ENCODE measurements at places on chromosomes 1 and 21.
A peak's percentile ranks its signal among the peaks of the same experiment; 100 is the strongest.

DNA sequence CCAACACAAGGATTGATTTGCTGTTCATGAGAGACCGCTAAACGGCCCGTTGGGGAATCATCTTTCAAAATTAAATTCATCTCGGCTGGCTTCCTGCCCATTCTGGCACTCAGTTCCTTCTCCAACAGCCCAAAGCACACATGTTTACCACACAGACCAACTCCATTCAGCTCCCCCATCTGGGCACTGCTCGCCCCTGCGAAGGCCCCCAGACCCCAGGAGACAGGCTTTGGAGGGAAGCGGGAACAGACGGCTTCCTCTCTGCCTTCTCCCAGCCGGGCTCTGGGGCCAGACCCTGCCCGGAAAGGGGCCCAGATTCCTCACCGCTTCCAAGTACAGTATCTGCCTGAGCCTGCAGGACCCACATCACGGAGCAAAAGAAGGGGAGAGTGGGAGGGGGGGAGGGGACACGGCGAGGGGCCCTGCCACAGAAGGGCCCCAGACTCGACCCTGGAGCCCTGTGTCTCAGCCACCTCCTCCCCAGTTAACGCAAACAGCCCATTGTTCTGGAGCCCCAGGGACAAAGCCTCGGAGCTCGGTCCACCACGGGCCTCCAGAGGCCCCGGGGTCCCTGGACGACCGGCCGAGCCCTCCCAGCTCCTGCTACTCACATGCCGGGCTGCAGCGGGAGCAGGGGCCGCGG is 660 bp downstream of the MEGF6 start:
- no peak for DNase-seq

GRCh38 chr21:43816611-43817071 is 27.3 kb downstream of the RRP1 start:
- no peak for DNase-seq

DNA sequence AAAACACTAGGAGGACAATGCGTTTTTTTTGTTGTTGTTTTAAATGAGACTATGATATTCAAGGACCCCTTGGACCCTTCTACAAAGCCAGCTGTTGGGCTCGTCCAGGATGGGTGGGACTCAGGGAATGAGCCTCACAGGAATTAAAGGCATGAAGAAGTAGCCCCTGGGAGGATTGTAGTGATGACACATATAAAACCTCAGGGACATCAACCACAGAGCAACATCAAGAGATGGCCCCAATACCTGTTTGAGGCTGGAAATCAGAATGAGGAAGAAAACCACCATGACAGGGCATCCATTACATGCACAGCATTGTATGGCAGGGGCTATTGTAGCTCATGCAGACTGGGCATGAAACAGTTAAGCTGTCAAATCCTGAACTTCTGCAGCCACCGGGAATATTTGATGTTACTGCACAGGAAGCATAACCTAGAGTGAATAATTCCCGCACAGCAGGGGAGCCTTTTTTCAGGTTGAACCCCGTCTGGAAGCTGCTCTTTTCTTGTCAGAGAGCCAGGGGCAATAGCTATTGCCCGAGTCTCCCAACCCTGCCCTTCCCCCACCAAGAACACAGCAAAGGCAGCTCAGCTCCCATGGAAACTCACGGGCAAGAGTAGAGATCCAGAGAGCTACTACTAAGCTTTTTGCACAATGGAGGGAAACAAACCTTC is 140.2 kb upstream of the FGGY start:
- DNase-seq: no peak

GRCh38 chr1:26787706-26788514 is at the start of gene PIGV:
PIGV (plus strand) TSS chr1:26787950; CDS start chr1:26790816, 2,866 bp downstream.
- peak; percentile 91 for DNase-seq

GRCh38 chr1:83637009-83637408 is 361.9 kb downstream of the TTLL7 start:
- DNase-seq: no peak
